ENCODE measurements at places on chromosomes 16 and 17.

GRCh38 chr17:3968015-3968414, 3.8 kb upstream of the ATP2A3 start:
- no peak for DNase-seq

DNA sequence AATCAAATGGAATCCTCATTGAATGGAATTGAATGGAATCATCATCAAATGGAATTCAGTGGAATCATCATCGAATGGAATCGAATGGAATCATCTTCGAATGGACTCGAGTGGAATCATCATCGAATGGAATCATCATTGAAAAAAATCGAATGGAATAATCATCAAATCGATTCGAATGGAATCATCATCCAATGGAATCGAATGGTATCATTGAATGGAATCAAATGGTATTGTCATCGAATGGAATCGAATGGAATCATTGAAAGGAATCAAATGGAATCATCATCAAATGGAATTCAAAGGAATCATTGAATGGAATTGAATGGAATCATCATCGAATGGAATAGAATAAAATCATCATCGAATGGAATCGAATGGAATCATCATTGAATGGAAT, 619.3 kb downstream of the TP53TG3F start:
- no peak for DNase-seq

- no peak for DNase-seq
Observed at GRCh38 chr17:63837480-63837879, 5.0 kb downstream of the SMARCD2 start.

- DNase-seq, result no peak
Observed at GRCh38 chr16:6068063-6068462, 970.5 kb upstream of the EEF2KMT start.

- no peak for DNase-seq
Observed at GRCh38 chr17:75816693-75817092, 27.5 kb downstream of the UNC13D start.

- DNase-seq, result no peak
Observed at GRCh38 chr16:21263640-21264570, 14.2 kb downstream of the CRYM start.

- no peak for DNase-seq
Observed at GRCh38 chr16:3769942-3770341, 52.6 kb upstream of the TRAP1 start.

- no peak for DNase-seq
Observed at GRCh38 chr16:19605701-19606100, 50.2 kb downstream of the VPS35L start.
